GM18507 (cell line): ENCODE measurements at places on chromosomes 1 and 21.

DNA sequence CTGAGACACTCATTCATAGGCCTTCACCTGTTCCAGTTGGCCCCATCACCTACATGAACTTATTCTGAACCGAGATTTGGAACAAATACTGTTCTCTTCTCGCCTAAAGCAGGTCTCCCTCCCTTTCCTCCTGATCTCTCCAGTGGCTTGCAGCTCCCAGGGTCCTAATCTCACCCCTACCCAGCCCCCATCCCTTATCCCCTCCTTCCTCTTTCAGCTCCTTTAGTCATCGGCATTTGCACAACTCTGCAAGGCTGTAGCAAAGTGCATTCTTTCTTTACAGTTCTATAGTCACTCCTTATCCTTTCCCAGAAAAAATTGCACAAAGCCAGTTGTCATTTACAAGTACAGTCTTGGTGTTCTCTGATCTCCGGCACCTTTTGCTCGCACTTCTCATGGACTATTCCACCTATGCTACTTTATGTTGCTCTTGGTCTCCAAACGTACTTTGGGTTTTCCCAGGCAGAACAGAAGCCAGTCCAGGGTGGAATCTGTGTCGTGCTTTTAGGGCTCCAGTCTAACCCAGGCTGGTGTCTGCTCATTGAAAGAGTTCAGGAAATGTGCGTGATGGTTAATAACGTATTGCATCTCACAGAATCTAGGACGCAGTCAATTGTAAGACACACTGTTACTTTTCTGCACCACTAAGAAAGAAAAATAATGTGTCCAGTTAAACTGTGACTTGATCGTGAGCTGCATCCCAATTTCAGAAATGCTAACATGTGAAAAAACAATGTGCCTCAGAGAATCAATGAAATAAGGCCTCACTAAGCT is 965 bp downstream of the ABCA4 start:
- DNase-seq, result no peak

DNA sequence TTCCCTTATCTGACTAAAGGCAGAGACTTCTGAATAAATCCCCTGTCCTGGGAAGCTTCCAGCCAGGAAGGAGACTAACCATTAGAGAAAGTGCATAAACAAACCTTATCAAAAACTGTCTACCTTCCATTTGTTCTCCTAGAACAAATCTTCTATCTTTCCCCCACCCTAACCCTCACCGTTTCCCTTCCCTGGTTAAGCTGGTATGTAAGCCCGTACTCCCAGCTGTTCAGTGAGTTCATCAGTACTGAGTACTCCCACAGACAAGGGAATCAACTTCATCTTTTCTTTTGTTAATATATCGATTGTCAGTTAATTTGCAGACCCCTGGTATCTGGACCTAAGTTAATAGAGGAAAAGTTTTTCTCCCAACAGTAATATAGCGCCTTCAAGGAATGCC is 20.1 kb upstream of the COG2 start:
- no peak for DNase-seq

- no peak for DNase-seq
Observed at GRCh38 chr1:185337246-185337645, 20.2 kb upstream of the IVNS1ABP start.

- DNase-seq, result no peak
Observed at GRCh38 chr1:203477748-203478147, 2.1 kb downstream of the PRELP start.

GRCh38 chr21:15514073-15514946 is 215.5 kb upstream of the USP25 start:
- peak; percentile 2 for DNase-seq
